Stimulated activated CD4-positive, alpha-beta T cell treated with anti-CD3 and anti-CD28 coated beads, Interleukin-1b, Interleukin-23, amount 100 ng/mL, for 4 hours (primary cell): ENCODE measurements at places on chromosomes 6 and 20.

DNA sequence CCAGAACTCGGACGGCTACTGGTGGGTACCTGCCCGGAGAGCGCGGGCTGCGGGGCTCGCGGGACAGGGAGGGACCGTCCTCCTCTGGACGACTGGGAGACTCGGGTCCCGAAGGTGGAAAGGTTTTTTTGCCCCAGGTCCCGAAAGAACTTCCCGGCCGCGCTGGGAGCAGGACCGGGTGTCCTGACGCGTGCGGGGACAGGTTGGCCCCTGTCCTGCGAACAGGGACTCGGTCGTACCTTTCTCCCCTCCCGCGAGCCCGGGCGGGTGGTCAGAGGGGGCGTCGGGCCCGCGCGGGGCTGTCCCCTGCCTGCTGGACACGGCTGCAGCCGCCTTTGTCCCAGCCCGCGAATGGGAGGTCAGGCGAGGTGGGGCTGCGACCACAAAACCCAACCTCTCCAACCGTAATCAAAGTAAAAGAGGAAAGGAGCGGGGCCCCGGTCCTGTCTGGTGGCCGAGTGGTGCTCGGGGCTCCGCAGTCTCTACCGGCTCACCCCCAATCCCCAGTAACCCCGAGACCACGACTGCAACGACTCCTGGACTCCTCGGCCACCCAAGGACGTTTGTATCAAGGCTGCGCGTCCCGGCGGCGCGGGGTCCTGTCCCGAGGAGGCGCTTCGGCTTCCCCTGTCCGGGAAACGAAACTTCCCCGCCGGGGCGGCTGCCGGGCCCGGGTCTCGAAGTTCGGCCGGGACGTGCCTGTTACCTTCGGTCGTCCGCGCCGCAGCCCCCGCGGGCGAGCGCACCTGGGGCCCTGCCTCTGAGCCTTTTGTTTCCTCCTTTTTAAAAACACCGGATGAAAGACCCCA is 798 bp downstream of the DSP start:
- DNase-seq = no peak

DNA sequence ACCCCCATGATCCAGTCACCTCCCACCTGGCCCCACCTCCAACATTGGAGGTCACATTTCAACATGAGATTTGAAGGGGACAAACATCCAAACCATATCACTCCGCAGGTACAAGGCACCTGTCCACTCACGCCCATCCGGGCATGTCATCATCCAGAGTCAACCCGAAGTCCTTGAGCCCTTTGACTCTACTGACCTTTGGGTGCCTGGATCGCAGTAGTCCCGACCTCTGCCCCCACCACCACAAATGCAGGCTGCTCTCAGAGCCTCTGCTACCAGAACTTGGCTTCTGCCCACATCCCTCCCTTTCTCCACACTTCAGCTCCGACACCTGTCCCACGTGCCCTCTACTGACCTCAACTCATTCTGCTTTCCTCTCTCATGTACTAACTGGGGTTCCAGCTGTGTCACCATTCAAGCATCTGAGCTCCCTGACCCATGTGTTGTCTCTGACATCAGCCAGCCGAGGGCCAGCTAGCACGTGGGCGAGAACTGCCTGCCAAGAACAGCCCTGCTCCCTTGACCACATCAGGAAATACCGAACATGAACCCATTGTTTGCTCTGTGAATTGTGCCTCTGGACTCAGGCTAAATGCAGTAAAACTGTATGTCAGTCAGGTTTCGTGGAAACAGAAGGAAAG is 498.3 kb upstream of the SULF2 start:
- no peak for DNase-seq

GRCh38 chr6:35310265-35310831 is 12.7 kb downstream of the DEF6 start:
- DNase-seq = no peak

- DNase-seq = no peak
Observed at GRCh38 chr6:116400328-116400727, 29.6 kb downstream of the DSE start.

GRCh38 chr6:3612341-3613041 is 139.0 kb downstream of the PXDC1 start:
- DNase-seq = no peak

DNA sequence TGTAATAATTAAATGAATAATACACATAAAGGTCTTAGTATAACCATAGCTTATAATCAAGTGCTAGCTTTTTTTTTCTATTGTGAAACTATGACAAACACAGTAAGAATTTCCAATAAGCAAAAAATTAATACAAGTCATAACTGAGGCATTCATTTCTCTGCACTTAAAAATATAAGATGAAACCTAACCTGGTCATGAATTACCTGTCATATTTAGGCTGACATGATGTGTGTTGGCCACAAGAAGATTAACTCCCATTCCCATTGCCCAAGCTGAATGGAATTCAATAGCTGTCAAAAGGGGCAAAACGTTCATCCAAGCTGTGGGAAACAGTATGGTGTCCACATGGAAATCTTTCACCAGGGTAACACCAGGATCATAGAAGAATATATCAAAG is 5.4 kb downstream of the VNN2 start:
- DNase-seq = no peak

- no peak for DNase-seq
Observed at GRCh38 chr20:53387983-53388675, 205.5 kb downstream of the ZNF217 start.

DNA sequence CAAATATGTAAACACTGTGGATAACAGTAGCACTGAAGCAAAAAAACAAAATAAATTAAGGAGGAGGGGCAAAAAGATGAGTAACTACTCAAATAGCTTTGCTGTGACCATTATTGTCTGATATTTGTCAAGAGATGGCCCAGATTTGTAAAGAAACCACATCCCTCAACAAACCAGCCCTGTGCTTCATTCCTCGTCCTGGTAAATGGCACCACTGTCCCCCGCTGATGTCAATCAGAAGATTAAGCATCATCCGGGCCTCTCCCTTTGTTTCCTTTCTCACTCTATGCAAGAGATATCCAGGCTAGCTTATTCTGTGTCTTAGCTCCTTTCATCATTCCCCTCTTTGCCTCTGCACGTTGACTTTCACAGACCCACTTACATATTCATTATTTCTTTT is 259.0 kb downstream of the SYNE1 start:
- DNase-seq = no peak

DNA sequence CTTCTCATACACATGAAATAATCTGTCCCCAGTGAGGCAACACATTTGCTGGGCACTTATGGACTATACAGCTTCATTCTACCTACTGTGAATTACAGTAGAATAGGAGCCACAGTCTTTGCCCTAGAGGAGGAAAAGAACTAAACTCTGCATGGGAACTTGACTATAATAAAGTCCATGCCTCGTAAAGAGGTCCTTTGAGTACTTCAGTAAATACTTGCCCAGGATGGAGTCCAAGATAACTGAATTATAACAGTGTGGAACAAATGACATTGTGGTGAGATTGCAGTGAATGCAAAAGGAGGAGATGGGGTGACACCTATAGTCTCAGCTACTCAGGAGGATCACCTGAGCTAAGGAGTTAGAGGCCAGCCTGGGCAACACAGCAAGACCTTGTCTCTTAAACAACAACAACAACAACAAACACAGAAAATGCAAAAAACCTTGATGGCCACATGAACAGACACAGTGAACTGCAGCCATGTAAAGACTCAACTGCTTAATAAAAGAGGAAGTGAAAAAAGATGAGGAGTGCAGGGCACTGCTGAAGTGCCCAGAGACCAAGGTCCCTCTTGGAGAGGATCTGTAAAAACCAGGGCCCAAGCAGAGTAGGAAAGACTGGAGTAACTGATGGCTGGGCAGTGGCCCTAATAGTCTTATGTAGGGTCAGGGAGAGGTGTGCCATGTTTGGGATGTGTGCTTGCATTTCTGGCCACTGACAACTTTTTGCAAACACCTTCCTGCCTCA is 3.7 kb downstream of the MRPS18A start:
- DNase-seq = no peak

- peak; percentile 25 for DNase-seq
Observed at GRCh38 chr6:56954403-56955170, at the start of gene BEND6. TSS of gene BEND6 (plus strand) at chr6:56955107. CDS start at chr6:56981811, 26,704 bp downstream.

GRCh38 chr20:20212675-20213096 is 155.2 kb upstream of the INSM1 start:
- no peak for DNase-seq

- DNase-seq = no peak
Observed at GRCh38 chr20:58524814-58525213, 9.6 kb upstream of the APCDD1L start.

DNA sequence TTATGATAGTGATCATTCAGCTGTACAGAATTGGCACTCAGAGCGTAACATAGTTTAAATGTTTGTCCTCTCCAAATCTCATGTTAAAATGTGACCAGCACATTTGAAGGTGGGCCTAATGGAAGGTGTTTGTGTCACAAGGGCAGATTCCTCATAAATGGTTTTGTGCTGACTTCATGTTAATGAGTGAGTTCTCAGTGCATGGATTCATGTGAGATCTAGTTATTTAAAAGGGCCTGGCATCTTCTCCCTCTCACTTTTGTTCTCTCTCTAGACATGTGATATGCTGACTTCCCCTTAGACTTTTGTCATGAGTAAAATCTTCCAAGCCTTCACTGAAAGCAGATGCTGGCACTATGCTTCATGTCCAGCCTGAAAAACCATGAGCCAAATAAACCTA is 452.4 kb upstream of the PTCHD4 start:
- DNase-seq = no peak

GRCh38 chr20:18256440-18257090 is 31.8 kb upstream of the ZNF133 start:
- no peak for DNase-seq

GRCh38 chr6:117629119-117629660 is 26.9 kb upstream of the GOPC start:
- DNase-seq = no peak

GRCh38 chr20:37565134-37565811 is 37.6 kb upstream of the BLCAP start:
- no peak for DNase-seq

GRCh38 chr20:57570145-57570850 is 9.4 kb downstream of the PCK1 start:
- DNase-seq = no peak

DNA sequence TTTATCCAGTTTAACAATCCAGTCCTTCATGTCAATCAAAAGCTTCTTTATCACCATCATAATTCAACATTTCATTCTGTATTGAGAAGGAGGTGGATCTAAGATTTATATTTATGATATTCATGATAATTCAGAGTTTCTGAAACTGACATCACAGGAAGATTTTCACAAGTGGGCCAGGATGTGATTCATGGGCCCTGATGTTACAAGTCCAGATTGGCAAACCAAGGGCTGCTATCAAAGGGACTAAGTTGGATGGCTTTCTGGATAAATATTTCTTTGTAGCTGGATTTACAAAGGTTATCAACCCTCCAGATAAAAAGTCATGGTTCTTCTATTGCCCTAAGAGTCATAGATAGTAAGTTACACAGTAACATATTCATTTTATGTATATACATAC is 866.5 kb downstream of the KIF16B start:
- no peak for DNase-seq

DNA sequence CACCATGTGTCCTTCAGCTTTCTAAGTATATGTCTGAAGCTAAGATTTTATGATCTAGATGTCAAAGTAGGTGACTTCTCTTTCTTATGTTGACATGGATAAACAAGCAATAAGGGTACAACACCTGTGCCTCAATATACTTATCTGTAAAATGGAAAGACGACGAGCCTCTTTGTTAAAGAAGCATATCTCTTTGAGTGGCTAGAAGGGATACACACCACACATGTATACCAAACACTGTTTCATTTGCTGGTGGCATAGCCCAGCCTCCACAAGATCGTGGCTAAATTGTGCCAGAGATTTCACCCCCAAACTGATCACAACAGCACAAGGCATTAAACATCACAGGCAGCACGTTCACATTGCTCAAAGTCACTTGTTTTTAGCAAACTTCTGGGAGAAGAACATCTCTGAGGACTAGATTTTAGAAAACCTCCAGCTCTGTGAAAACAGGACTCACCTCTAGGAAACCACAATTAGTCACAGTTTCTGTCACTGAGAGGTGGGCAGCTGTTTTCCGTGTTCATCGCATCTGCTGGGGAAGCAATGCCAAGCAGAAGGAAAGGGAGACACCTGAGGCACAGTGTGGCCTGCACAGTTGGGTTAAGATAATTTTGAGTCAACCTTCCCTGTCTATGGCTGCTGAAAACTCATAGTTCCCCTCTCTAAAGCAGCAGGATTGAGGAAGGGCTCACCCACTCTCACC is 263.0 kb upstream of the PLCB4 start:
- DNase-seq = no peak

GRCh38 chr20:32296412-32296811 is 19.0 kb downstream of the KIF3B start:
- no peak for DNase-seq

GRCh38 chr6:56474532-56474931 is 168.2 kb downstream of the DST start:
- no peak for DNase-seq

DNA sequence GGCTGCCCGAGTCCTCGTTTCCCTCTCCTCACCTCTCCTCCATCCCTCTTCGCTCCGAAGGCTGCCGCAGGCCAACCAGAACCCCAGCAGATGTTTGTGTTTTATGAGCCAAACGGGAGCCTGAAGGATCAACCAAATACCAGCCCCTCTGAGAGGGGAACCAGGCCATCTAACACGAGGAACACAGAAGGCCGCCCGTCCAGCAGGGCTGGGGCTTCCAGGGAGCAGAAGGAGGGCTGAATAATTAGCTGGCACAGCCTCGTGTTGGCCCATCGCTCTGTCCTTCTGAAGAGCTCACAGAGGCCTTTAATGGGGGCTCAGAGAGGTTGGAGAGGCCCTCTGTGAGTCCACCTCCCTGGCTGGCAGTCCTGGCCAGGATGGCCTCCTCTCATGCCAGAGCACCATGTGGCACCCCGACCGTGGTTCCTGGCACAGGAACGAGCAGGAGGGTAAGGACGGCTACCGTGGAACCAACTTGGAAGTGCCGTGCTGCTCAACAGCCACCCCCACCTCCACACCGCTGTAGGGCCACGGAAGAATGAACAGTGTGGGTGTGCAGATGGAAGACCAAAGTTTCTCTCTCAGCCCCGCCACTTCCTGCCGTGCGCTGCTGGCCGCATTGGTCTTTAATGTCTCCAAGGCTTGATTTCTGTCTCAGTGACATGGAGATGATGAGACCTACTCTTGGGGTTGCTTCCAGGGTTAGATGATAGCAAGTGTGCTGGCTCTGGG is 155.2 kb downstream of the SCML4 start:
- DNase-seq = no peak

DNA sequence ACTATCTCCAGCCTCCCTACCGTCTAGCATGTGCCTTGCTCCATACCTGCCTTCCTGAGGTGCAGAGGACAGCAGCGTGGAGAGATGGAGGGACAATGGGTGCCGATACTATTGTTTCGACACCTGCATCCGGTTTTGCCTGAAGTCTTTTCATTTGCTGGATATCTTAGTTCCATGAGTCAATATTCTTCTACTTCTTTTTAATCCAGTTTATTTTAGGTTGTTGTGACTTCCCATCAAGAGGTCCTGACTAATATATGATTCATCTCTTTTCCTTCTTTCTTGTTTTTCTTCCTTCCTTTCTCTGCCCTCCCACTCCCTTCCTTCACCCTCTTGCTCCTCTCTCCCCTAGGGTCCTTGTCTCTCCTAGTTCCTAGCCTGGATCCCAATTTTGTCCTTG is 91.4 kb downstream of the CDH26 start:
- DNase-seq = no peak

- DNase-seq = no peak
Observed at GRCh38 chr6:142045380-142046278, 87.1 kb upstream of the GJE1 start.
